ENCODE measurements at places on chromosomes 2 and 18.

DNA sequence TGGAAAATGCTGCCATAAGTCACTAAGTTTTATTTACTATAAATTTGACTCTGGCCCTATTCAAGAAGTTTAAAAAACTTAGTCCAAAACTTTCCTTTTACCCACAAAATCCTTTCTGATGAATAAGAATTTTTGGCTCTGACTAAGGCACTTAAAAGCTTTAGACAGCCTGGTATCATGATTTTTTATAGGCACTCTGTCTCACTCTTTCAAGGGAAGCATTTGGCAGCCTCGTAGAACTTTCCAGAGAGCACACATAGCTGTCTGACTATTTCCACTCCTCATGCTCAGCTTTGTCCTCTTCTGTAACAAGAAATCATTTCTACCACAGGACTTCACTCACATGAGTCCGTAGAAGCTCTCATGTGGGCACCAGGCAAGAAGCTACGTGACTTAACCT is 32.3 kb upstream of the XDH start:
- DNase-seq: no peak

GRCh38 chr18:78765637-78766281 is 213.9 kb upstream of the SALL3 start:
- no peak for DNase-seq

DNA sequence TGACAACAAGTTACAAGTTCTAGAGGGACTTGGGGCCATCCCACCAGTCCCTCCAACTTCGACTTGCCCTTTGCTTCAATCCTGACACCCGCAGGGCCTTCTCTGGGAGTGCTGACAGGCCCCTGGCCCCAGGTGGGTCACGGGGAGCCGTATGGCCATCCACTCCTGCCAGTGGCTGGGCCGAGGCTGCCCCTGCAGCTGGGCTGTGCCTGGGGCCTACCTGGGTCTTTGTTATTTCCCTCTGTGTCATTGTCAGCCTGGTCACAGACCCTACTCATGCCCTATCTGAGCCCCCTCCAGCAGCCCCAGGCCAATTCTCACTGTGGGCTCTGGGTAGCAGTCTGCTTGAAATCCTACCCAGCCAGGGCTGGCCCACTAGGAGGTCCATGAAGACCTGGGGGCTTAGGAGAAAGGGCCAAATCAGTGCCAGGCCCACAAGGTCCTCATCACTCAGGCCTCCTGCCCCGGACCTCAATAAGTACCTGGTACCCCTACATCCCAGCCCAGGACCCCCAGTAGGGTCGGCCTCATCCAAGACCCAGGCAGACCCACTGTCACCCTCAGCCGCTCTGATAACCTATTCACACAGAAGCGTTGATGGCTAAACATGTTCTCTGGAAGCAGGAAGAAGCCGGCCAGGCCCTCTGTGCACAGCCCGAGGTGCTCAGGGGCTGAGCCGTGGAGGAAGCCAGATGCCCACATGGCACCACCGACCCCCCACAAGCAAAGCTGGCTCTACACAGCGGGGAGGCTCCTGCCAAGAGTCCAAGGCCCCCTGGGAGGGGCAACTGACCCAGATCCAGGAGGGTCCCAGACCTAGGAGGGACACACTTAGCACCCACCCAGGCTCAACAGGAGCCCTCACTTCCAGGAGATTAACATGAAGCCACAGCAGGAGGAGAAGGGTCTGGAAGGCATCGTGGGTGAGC is 57.7 kb downstream of the BIN1 start:
- DNase-seq: peak; percentile 16

GRCh38 chr2:148300544-148300943 is 279.7 kb downstream of the MBD5 start:
- DNase-seq: no peak

DNA sequence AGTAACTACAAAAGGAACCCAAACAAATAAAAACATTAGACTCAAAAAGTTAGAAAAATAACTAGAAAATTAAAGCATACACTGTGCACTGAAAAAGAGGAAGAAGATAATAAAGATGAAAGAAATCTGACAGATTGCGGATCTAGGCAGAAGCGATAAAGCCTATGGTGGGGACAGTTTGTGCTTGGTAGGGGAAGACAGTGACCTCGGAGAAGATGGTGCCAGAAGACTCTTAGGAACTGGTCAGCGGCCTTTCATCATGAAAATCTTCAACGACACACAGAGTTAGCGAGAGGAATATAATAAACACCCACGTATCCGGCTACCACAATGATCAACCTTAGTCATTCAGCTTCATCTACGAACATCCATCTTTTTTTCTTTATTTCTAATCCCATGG is 180.5 kb downstream of the HDAC4 start:
- DNase-seq: no peak

DNA sequence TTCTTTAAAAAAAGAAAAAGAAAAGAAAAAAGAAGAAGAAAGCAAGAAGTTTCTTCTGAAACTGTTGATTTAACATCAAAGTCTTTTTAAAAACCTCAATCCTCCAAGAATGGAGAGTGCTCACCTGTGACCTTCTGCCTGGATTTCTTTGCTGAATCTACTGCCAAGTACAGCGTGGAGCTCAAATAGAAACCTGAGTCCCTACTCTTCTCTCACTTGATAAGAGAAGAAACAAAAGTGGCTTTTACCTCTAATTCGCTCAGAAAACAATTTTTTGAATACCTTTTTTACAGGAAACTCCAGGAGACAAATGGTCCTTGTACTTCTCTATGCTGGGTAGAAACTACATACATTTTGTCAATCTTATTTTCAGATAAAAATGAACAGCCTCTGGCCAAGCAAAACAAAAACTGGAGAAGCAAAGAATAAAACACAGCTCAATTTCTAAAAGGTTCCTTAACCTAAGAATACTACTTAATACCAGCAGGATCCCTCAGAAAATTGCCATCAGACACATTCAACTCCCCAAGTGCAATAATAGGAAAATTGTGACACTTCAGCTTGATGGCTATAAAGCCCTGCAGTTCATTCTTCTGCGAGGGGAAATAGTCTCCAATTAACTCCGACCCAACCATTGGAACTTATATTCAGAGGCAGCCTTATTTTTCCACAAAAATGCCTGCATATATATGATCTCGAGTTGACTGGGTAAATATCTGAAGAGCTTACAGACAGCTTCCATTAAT is 85.8 kb downstream of the GRB14 start:
- no peak for DNase-seq

- DNase-seq: no peak
Observed at GRCh38 chr18:38369772-38370690, 804.4 kb upstream of the CELF4 start.

DNA sequence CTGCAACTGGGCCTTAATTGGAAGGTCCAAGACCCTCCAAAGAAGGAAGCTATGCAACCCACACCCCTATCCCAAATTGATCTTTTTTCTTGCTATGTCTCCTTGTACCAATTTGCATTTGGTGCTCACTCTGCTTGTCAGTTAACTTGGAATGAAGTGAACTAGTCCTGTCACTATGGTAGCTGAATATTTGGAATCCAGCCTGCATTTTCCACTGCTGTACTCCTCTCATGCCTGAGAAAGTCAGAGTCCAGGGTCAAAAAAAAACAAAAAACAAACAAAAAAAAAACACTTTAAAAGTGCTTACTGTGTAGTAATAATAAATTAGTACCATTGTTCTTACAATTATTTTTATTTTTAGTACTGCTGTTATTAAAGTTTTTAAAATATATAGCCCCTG is 462.8 kb upstream of the SLC8A1 start:
- DNase-seq: no peak

- no peak for DNase-seq
Observed at GRCh38 chr2:8168876-8169424, 512.9 kb upstream of the ID2 start.

DNA sequence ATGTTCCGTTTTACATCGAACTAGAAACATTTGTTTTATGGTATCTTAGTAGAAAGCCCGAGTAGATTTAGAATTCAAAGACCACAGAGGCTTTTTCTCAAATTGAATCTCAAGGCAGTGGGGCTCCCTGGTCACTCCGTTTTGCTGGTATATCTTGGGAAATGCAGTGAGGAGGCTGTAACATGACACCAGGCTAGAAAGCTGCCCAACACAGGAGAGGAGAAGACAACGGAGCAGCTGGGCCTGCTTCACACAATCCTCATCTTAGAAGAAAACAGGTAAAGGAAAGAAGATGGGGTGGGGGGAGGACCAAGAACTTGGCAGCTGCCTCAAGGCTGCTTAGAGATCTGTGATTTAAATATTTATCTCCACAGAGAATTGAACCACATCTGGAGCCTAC is 38.3 kb upstream of the EPB41L3 start:
- DNase-seq: no peak

GRCh38 chr2:161141033-161141432 is 19.2 kb upstream of the TANK start:
- no peak for DNase-seq

GRCh38 chr18:3014503-3015203 is 1.7 kb upstream of the LPIN2 start:
- no peak for DNase-seq

- no peak for DNase-seq
Observed at GRCh38 chr2:120305937-120306490, 39.9 kb upstream of the INHBB start.

DNA sequence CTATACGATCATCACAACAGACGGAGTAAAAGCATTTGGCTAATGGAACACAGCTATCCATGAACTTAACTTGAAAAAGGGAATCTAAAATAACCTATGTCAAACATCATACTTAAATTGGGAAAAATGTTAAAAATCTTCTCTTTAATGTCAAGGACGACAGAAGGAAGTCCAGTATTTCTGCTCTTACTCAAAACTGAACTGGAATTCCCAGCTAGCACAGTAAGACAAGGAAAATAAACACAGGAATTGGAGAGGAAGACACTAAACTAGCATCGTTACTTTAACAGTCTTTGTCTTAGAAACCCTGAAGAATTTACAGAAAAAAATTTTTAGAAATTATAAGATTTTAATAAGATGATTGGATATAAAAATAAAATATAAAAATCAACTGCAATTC is 112.6 kb downstream of the HDAC4 start:
- no peak for DNase-seq

GRCh38 chr2:169732075-169732474 is 1.6 kb upstream of the KLHL23 start:
- DNase-seq: no peak

- no peak for DNase-seq
Observed at GRCh38 chr2:64223055-64223454, 78.8 kb upstream of the PELI1 start.

GRCh38 chr2:223549215-223549614 is 52.9 kb downstream of the SCG2 start:
- DNase-seq: no peak

DNA sequence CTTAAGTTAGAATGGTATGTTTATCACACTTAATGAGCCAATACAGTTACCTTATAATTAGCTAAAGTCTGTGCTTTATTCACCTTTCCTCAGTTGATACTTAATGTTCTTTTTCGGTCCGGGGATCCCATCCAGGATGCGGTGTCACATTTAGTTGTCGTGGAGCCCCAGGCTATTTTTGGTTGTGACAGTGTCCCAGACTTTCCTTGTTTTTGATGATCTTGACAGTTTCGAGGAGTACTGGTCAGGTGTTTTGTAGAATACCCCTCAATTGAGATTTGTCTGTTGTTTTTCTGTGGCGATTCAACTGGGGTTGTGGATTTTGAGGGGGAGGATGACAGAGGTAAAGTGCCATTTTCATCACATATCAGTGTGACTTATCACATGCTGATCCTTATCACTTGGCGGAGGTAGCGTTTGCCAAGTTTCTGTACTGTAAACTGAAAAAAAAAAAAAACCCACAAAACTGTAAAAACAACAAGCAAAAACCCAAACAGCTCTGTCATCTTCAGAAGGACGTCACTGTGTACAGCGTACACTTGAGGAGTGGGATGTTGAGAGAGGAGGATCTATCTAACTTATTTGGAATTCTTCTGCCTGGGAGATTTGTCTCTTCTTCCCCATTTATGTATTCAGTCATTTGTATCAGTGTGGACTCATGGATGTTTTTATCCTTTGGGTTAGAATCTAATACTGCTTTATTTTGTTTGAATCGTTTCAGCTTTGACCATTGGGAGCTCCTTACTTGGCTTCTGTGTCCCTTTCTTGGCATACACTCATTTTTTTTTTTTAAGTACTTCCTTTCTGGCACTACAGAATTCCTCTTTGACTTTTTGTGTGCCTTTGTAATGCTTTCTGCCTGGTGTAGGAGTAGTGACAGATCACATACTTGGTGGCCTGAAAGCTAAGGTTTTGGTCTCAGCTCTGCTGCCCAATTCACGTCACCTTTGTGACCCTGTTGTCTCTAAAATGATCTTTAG is 68.1 kb downstream of the FMNL2 start:
- no peak for DNase-seq

DNA sequence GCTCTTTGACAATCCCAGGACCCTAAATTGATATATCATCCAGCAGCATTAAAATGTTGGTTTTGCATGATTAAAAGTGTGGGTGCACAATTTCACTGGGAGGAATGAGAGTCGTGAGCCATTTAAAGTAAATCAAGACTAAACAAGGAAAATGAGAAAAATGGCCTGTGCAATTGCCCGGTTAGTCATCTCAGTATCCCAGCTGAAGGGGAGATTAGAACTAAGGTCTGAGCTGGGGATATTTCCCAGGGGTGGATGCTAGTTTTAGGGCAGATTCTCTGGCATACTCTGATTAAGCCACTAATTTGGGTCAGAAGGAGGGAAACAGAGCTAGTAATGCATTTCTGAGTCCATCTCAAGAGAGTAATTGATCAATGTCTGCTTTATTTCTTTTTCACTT is 177.2 kb downstream of the EN1 start:
- DNase-seq: no peak

DNA sequence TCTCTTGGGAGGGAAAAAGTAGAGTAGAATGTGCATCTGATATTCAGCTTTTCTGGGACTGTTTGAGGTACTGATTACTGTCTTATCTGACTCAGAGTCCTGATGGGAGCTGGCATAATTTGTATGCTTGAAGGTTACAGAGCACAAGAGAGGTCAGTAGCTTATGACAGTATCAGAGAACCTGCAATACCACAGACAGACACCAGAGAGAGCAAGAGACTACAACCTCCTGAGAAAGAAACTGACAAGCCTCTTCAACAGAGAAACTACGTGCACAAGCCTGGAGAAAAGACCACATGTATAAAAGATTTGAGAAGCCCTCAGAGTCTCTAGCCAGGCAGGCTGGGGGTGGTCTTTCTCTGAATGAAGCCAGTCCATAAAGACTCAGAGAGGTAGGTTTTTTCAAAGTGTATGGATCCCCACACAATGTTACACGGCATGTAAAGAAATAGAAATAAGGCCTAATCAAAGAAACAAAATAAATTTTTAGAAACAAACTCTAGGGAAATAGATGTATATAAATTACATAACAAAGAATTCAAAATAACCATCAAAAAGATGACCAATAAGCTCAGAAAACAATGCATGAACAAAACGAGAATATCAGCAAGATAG is 568.3 kb downstream of the LRRTM4 start:
- no peak for DNase-seq

Data from naive thymus-derived CD8-positive, alpha-beta T cell (primary cell).